ENCODE measurements at places on chromosomes 16 and 17.
A peak's percentile ranks its signal among the peaks of the same experiment; 100 is the strongest.

DNA sequence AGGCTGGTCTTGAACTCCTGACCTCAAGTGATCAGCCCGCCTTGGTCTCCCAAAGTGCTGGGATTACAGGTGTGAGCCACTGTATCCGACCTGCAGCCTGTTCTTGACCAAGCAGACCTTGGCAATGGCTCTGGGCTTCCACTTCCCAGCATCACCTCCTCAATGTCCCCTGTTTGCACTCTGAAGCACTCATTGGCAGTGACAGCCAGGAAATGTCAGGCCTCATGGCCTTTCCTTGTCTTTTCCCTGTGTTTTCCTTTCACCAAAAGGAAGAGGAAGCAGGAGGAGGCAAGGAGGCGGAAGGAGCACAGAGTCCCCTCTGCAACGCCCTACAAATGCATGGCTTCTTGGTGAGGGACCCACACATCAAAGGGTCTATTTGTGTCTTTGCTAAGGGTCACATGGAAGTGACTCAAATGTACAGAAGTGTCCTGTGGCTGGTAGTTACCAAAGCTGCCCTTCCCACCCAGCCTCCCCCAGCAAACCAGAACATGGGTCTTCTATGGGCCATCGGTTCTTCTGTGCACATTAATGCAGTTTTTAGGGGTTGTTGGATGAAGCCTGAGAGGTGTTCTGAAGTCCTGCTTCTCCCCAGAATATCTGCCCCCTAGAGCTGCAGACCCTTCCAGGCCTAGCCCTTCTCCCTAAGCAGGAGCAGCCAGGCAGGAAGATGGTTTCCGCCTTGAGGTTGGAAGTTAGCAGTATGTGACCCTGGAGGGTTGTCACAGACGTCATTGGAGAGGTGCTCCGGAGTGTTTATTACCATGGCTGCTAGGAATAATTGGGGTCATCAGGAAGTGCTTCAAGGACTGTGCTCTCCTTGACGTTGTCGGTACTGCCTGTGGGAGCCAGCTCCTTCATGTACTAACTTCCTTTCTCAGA lies 60.8 kb downstream of the WIPI1 start:
- no peaks in the 10 kb centered on the region for H3K27me3 ChIP-seq
- no peak overlapping the region for H3K27ac ChIP-seq
- no peaks in the 10 kb centered on the region for H3K36me3 ChIP-seq

DNA sequence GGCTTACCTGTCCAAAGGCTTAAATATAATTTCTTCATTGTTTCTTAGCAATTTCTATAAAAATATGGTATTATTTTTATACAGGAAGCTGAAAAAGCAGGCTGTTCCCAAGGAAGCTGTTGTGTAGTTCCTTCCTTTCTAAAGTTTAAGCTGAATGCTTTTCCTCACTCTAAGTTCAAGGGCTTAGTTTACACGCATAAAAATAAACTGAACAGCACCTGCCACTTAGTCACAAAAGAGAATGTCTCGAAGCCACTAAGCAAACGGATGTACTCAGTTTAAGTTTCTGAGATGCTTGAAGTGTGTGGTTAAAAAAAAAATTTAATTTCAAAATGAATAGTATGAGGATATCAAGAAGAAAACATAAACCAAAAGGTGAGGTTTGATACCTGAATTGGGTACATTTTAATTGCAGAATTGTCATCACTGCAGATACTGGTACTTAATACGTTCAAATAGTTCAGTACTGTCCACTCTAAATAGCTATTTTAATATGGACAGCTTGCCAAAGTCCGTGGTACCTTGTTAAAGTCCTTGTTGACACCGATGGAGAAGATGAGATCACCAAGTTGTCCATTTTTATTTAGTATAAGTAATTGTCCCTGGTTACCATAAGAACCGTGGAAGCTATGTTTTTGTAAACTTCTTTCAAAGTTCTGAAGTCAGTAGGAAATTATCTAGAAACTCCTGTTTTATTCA lies 38.1 kb downstream of the MRTFB start:
- peaks cover 27% of the 10 kb centered on the region for H3K4me1 ChIP-seq
- no peak overlapping the region for H3K27ac ChIP-seq
- H3K4me3 ChIP-seq = no peak overlapping the region
- H3K36me3 ChIP-seq = no peaks in the 10 kb centered on the region
- DNase-seq = peak; percentile 52

DNA sequence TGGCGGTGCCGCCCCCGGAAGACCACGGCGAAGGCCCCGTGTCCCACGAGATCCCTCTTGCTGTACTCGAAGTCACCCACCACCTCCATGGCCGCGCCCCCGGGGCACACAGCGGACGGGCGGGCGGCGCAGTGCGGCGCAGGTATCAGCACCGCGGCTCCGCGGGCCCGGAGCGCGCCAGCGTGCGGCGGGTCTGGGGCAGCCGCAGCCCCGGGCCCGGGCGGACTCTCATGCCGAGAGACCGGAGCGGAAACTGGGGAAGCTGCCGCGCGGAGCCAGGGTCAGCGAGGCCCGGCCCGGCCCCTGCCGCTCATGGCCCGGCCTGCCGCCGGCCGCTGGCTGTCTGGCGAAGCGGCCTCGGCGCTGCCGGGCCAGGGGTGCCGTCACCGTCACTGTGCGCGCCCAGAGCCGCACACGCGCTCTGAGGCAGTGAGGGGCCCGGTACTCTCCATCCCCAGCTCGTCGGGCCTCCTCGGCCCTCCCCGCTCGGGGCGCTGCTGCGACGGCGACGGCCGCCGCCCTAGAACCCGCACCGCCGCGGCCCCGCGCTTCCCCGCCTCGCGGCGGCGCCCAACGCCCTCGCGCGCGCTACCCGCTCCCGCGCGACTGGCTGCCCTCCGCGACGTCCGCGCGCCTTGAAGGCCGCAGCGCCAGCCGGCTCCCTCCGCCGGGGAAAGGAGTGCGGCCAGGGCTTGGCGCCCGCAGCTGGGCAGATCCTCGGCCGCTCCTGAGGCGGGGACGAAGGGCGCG lies at the start of gene ULK2:
ULK2 (minus strand) TSS at position 608 of the 750 bp plus-strand sequence; CDS start at position 89, 519 bp downstream.
- peak within 1 kb of the TSS; percentile 64 for H3K27ac ChIP-seq
- H3K4me1 ChIP-seq = peaks cover 6% of the 10 kb centered on the region
- H3K36me3 ChIP-seq = no peaks in the 10 kb centered on the region
- H3K27me3 ChIP-seq = no peaks in the 10 kb centered on the region

DNA sequence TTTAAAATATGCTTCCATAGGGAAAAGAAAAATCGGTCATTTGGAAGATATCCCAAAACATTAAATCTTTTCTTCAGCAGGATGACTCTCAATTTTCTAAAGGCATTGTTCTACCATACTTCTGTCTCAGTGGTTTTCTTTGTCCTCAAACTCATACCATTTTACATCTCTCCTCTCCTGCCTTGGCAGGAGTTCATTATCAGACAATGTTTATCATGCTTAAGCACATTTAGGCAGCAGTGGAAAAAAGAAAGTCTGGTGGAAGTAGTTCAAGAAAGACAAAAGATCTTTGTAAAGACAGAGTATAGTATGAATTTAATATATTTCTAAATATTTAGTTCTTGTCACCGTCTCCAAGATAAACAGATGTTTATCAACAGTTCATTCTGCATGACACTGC lies 68.2 kb downstream of the CDK12 start:
- peaks cover 19% of the 10 kb centered on the region for H3K36me3 ChIP-seq
- H3K27me3 ChIP-seq = no peaks in the 10 kb centered on the region
- DNase-seq = peak; percentile 80
- no peak overlapping the region for H3K4me3 ChIP-seq
- no peak overlapping the region for H3K27ac ChIP-seq

DNA sequence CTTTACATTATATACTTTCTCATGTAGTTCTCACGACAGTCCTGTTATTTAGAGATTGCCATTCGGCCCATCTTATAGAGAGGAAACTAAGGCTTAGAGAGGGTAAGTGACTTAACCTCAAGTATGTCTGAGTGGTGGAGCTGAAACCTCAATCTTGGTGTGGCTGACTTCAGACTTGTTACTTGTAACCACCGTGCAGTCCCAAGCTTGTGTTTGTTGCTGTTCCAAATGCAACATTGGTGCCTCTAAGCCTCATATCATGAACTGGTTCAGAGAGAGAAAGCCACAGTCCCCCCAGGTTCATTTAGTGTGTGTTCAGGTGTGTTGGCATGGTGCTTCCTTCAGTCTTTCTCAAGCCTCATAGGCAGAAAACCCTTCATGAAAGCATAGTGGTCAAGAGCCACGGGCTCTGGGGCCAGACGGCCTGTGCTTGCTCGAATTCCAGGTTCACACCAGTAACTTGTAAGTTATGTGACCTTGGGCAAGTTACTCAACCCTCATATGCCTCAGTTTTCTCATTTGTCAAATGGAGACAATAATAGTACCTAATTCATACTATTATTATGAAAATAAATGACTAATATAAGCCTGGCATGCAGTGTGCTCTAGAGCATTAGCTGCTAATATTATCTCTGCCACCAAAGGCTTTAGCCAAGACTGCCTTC lies 39.9 kb downstream of the CDH1 start:
- H3K36me3 ChIP-seq = no peaks in the 10 kb centered on the region
- H3K27me3 ChIP-seq = no peaks in the 10 kb centered on the region
- DNase-seq = no peak
- no peak overlapping the region for H3K27ac ChIP-seq
- no peaks in the 10 kb centered on the region for H3K4me1 ChIP-seq

DNA sequence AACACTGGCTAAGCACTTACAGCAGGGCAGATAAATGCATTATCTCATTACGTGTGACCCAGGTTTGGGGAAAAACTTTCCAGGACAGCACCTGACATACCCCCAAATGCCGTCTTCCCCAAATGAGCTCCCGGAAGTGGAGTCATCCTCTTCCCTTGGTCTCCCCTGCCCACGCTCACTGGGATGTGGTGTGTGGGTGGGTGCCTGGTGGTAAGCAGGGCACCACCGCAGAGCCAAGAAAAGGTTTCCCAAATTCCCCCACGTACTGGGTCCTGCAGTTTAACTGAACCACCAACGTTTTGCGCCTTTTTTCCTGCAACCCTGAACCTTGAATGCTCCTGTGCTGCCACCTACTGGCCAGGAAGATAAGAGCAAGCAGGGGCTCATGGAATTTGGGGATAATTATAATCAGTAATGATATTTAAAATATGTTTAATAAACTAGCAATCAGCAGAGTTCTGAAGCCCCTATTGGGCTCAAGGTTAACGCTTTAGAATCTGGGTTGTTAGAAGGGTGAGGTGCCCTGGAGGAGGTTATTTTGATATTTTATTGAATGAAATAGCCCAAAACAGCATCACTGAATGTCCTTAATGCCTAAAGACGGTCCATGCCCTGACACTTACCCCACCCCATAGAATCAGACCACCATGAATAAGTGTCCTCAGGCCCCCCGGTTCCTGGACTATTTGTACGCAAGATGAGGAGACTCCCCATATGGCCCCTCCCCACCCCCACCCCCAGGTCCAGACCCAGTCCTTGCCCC lies 8.0 kb downstream of the SPPL2C start:
- DNase-seq = peak; percentile 44
- peaks cover 4% of the 10 kb centered on the region for H3K27me3 ChIP-seq
- no peak overlapping the region for H3K4me3 ChIP-seq
- no peak overlapping the region for H3K27ac ChIP-seq
- no peaks in the 10 kb centered on the region for H3K4me1 ChIP-seq

GRCh38 chr16:5045499-5046115 lies 11.9 kb upstream of the NAGPA start:
- peaks cover 1% of the 10 kb centered on the region for H3K27me3 ChIP-seq
- H3K4me3 ChIP-seq = no peak overlapping the region
- H3K27ac ChIP-seq = no peak overlapping the region

- no peak overlapping the region for H3K27ac ChIP-seq
- no peak for DNase-seq
- H3K27me3 ChIP-seq = peaks cover 38% of the 10 kb centered on the region
- H3K4me1 ChIP-seq = no peaks in the 10 kb centered on the region
- no peaks in the 10 kb centered on the region for H3K36me3 ChIP-seq
Observed at GRCh38 chr16:84161801-84162200, 16.7 kb downstream of the DNAAF1 start.

- H3K4me1 ChIP-seq = no peaks in the 10 kb centered on the region
- H3K27me3 ChIP-seq = no peaks in the 10 kb centered on the region
- DNase-seq = no peak
- H3K4me3 ChIP-seq = no peak overlapping the region
Observed at GRCh38 chr17:51500454-51500853, 240.1 kb downstream of the UTP18 start.

GRCh38 chr17:68356520-68356919 lies 65.2 kb downstream of the ARSG start:
- no peak overlapping the region for H3K27ac ChIP-seq
- no peaks in the 10 kb centered on the region for H3K36me3 ChIP-seq
- no peak for DNase-seq

- H3K4me3 ChIP-seq = no peak within 1 kb of the TSS
- DNase-seq = no peak
- H3K27ac ChIP-seq = no peak within 1 kb of the TSS
- no peaks in the 10 kb centered on the region for H3K27me3 ChIP-seq
- H3K36me3 ChIP-seq = no peaks in the 10 kb centered on the region
Observed at GRCh38 chr16:85112364-85112763, at the start of gene CIBAR2. Gene CIBAR2 (minus strand): TSS chr16:85112472. CDS start chr16:85112352, 120 bp downstream.

DNA sequence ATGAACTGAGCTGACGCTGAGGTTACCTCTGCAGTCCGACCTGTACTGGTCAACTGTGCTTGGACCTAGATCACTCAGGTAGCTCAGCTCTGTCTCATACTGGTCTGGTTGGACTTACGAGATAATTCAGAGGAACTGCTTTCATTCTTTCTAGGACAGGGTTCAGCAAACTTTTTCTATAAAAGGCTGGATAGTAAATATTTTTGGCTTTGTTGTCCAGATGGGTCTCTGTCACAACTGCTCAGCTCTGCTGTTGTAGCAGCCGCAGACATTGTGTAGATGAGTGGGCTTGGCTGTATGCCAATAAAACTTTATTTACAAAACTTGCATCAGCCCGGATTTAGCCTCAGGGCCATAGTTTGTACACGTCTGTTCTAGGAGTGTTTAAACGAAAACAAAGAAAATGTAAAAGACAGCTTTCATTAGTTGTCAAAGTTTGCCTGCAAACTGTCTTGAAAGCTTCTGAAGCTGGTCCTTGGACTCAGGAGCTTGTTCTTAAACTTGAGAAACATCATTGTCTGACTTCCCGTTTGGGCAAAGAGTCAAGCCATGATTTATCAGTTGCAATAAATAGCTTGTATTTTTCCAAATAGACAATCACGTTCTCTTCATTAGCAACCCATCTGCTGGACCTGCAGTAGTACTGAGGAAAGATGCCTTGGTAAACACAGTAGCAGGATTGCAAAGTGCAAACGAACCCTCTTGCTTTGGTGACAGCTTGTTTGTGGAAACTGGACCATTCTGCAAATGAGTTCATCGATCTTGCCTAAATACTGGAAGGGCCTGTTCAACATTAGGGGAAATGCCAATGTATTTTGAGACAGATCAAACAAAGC lies 253.4 kb downstream of the SNX29 start:
- no peaks in the 10 kb centered on the region for H3K4me1 ChIP-seq
- no peak overlapping the region for H3K27ac ChIP-seq
- no peak for DNase-seq
- no peaks in the 10 kb centered on the region for H3K36me3 ChIP-seq

DNA sequence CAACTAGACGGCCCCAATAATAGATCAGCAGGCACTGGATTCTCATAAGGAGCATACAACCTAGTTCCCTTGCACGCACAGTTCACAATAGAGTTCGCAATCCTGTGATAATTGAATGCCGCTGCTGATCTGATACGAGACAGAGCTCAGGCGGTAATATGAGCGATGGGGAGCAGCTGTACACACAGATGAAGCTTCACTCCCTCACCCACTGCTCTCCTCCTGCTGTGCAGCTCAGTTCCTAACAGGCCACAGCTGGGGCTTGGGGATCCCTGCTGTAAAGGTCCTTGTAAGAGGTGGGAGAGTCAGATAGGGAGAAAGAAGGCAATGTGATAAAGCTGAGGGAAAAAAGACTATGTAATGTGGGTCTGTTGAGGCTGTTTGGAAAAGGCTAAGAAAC lies 577.5 kb downstream of the RBFOX1 start:
- H3K27ac ChIP-seq = no peak overlapping the region
- no peaks in the 10 kb centered on the region for H3K4me1 ChIP-seq
- no peak for DNase-seq
- no peaks in the 10 kb centered on the region for H3K27me3 ChIP-seq
- no peaks in the 10 kb centered on the region for H3K36me3 ChIP-seq
